ENCODE measurements at places on chromosomes 12 and 14.

GRCh38 chr12:108082485-108082884 lies 46.6 kb upstream of the WSCD2 start:
- DNase-seq, result no peak

DNA sequence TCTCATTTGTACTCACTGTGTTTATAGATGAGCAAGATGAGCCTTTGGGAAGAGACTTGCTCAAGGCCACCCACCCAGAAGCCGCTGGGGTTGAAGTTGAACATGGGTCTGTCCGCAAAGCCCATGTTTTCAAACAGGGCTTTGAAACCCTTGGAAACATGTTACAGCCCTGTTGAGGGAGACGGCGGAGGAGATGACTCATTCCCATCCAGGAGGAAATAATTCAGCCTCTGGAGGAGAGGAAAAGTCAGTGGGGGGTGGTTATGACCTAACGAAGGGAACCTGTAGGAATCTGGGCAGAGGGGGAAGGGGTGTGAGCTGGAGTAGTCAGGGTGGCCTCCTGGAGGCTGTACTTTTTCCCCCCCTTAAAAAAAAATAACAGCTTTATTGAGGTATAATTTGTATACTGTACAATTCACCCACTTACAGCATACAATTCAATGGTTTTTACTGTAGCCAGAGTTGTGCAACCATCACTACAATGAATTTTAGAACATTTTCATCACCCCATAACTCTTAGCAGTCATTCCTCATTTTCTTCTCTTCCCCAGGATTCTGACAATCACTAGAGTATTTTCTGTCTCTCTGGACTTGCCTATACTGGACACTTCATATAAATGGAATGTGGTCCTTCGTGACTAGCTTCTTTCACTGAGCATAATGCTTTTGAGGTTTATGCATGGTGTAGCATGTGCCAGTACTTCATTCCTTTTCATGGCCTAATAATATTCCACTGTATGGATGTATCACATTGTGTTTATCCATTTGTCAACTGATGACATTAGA lies 1.9 kb upstream of the RIN3 start:
- DNase-seq, result no peak

- DNase-seq, result no peak
Measured at GRCh38 chr12:79635676-79636075, 55.1 kb downstream of the PAWR start.

- no peak for DNase-seq
Measured at GRCh38 chr12:51351913-51352532, 5.5 kb upstream of the CELA1 start.

DNA sequence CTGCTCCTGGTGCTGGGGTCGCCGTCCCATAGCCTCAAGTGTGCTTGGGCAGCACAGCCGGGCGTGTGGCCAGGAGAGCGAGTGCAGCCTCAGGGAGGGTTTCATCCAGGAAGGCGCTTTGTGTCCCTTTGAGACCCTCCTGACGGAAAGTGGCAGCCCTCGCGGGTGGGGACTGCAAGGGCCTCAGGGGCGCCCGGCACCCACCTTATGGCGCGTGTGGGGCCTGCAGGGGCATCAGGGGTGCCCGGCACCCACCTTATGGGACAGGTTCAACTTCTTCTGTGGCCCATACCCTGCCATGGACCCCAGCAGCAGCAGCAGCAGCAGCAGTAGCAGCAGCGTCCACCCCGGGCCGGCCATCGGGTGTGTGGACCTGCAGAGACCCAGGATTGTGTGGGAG lies 4.5 kb downstream of the LRCOL1 start:
- no peak for DNase-seq

DNA sequence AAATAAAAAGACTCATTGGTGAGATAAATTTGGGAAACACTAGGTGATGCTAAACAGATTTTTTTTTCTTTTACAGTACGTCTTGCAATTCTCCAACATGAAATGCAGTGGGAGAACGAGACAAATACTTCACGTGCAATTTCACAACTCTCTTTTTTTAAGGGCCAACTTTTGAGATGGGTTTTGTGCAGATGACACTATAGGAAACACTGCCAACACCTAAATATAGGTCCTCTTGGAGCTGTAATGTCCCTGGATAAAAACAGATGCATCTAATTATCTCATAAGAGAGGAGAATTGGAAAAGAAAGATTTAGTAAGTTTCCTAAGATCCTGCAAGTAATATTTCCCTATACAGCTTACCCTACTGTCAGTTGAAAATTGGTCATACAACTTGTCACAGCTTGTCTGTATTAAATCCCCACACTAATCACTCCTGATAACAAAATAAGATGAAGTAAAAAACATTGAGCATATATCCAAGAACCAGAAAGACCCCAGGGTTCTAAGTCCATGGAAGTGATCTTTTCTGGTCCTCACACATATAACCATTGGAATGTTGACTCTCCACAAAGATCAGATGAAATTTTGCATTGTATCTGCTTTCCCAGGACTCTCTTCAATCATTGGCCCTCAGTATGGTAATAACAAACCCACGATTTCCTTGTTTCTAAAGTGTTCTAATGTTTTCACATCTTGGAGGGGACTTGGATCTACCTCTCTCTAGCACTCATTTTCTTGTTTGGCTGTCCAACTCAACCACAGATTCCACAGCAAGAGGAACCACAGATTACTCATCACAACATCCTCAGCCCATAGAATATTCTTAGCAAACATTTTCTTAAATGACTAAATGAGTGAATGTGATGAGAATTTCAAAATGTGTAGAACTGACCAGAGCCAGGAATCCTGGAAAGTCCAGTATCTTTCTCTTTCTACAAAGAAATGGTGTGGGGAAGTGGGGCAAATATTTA lies 769.4 kb upstream of the USP15 start:
- no peak for DNase-seq

Data from ovary (tissue), 10 donors.